ENCODE measurements at places on chromosomes 16 and 17. TPM values are rescaled to one million over a fixed set of nuclear protein-coding genes. Genes with fewer than 3 reads are reported as not detected.

Gene RHBDL1
- not detected for polyA plus RNA-seq

Gene TMEM235
- polyA plus RNA-seq, result not detected

GRCh38 chr16:68617734-68618133 is 27.4 kb upstream of the CDH3 start:
- no peak for DNase-seq

- DNase-seq, result no peak
Measured at GRCh38 chr17:62790564-62790986, 17.5 kb downstream of the MARCHF10 start.

- DNase-seq, result no peak
Measured at GRCh38 chr17:66527335-66527734, 224.9 kb downstream of the PRKCA start.

Data from immature natural killer cell (primary cell).